ENCODE measurements at places on chromosomes 7 and 10.
A peak's percentile ranks its signal among the peaks of the same experiment; 100 is the strongest.

GRCh38 chr10:50033481-50033880, 34.3 kb upstream of the WASHC2A start:
- DNase-seq, result no peak

DNA sequence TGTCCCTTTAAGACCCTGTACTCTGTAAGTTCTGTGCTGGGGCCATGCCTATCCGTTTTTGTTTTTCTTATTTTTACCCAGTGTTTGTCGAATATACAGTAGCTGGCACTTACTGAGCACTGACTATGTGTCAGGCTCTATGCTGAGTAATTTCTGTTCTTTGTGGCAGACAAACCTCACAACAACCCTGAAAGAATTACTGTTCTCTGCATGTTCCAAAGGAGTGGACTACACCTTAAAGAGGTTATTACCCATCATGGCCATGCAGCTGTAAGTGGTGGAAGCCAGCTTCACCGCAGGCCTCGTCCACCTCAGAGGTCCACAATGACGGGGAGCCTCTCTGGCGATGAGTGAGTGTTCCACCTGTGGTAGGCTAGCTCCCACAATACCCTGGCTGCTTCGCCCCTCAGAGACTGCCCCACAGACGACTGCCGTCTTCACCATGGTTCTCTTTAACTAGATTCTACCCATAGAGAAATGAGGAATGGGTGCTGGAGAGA, 30.1 kb upstream of the RBM20 start:
- no peak for DNase-seq

- no peak for DNase-seq
Measured at GRCh38 chr7:909358-910329, 33.3 kb downstream of the GET4 start.

GRCh38 chr10:132162021-132162531, 24.7 kb upstream of the DPYSL4 start:
- no peak for DNase-seq

- DNase-seq, result no peak
Measured at GRCh38 chr10:87734987-87735827, 75.5 kb downstream of the PAPSS2 start.

DNA sequence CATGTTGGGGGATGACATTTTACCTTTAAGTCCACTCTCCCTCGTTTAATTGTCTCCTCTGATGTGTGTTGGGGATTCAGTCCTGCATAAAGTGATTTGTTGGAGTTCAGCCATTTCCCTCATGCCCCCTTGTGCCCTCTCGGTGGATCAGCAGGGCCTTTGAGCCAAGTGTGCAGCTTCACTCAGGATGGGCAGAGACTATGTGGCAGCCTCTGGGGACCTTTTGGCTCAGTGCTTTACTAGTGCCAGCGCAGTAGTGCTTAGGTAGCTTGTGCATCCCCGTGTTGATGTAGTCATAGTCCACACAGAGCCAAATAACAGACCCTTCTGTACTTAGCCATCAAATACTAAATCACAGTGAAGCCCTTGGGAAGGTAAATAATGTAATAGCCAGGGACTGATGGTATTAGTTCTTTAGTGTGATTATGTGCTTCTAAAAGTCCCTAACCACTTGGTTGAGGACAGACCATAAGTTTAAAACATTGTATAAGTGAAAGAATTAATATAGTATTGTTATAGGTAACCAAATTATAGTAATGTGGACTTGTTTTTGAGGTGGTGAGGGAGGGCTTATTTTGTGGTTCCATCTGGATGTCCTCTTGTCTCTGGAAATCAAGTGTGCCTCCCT, 11.4 kb downstream of the BUB3 start:
- no peak for DNase-seq

DNA sequence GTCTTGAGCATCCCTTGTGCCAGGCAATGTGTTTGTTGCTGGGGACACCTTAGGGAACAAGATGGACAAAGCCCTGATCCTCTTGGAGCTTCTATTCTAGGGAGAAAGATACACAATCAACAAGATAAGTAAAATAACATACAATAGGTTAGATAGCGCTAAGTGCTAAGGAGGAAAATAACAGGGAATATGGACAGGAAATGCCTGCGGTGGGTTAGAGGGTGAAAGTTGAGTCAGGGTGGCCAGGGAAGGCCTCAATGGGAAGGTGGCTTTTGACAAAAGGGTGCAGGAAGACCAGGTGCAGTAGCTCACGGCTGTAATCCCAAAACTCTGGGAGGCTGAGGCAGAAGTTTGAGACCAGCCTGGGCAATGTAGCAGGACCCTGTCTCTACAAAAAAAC, 38.3 kb upstream of the MYL10 start:
- no peak for DNase-seq

GRCh38 chr10:78960316-78960800, 108.4 kb upstream of the ZMIZ1 start:
- no peak for DNase-seq

DNA sequence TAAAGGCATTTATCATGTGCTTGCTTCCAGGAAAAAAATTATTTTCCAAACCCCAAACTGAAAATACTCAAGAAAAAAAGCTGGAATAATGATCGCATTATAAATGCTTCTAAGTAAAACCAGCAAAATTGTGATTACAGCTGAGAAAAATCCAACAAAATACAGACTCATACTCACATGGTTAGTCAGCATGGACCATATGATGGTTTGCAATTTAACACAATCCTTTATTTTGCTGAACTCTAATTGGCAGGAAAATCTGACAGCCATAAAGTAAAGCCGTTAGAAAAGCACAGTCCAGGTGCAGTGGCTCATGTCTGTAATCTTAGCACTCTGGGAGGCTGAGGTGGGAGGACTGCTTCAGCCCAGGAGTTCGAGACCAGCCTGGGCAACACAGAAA, 59.6 kb downstream of the BRI3 start:
- no peak for DNase-seq

GRCh38 chr7:105675934-105676371, 94.7 kb upstream of the EFCAB10 start:
- no peak for DNase-seq

- DNase-seq, result no peak
Measured at GRCh38 chr7:120658516-120658915, 199.4 kb downstream of the TSPAN12 start.

DNA sequence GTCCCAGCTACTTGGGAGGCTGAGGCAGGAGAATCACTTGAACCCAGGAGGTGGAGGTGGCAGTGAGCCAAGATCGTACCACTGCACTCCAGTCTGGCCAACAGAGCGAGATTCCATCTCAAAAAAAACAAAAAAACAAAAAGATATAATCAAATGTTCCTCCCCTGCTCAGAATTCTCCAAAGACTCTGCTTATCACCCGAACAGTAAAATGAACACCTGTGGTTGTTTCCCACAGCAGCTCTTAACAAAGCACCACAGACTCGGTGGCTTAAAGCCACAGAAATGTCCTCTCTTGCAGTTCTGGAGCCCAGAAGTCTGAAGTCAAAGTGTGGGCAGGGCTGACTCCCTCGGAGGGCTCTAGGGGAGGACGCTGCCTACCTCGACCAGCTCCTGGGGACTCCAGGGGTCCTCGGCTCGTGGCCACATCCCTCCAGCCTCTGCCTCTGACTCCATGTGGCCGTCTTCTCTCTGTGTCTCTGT, 4.1 kb upstream of the INTS1 start:
- DNase-seq, result no peak

DNA sequence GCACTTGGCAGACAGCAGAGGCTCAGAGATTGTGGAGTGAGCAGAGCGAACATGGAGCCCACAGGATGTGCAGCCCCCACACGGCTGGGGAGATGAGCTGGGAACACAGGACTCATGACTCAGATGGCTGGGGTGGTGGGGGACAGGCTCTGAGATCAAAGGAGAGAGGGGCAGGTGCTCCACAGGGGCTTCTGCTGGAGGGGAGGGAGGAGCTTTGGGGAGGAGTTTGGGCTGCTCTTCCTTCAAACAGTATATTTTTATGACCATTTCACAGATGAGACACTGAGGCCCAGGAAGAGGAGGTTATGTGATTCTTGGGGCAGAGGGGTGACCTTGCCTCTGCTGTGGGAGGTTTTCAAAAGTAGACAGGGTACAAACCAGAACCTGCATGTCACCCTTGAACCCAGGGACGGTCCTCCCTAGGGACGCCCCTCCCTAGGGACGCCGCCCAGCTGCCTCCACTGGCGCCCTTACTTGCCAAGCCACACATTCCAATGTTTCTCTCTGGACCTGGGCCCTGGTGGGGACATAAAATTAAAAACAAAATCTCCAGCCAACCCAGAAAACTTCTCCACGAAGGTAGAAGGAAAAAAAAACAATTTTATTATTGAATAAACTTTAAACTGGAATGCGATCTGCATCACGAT, 981 bp upstream of the CRYGN start:
- no peak for DNase-seq

- DNase-seq, result no peak
Measured at GRCh38 chr7:128759242-128759641, 16.4 kb downstream of the OPN1SW start.

DNA sequence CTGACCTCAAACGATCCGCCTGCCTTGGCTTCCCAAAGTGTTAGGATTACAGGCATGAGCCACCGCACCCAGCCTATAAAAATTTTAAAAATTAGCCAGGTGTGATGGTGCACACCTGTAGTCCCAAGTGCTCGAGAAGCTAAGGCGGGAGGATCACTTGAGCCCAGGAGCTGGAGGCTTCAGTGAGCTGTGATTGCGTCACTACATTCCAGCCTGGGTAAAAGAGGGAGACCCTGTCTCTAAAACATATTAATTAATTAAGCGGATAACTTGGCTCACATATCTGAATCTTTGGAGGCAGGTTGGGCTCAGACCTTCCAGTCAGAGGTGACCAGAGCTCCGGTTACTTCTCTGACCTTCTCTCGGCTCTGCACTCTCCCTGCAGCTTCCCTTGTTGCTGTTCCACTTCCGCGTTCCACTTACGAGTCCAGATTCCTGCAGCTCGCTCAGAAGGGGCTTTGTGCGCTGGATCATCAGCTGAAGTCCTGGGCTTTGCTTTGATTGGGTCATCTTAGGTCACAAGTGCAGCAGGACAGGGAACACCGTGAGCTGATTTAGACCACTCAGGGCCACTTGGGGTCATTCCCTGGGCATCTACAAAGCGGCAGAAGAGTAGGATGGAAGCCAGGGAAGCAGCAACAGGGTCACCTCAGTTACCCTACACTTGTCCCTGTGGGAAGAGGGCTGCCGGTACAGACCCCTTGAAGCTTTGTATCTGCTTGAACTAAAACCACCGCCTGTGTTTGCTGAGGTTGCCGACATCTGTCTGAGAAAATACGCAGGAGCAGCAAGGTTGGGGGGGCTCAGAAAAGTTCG, 2.0 kb upstream of the ARPC1B start:
- DNase-seq, result no peak

- no peak for DNase-seq
Measured at GRCh38 chr10:29517352-29517923, 117.3 kb downstream of the SVIL start.

- DNase-seq, result no peak
Measured at GRCh38 chr10:27192284-27192683, 37.1 kb downstream of the MASTL start.

- no peak for DNase-seq
Measured at GRCh38 chr7:110813986-110814385, 276.9 kb upstream of the LRRN3 start.

- no peak for DNase-seq
Measured at GRCh38 chr10:7428673-7429350, 18.0 kb upstream of the SFMBT2 start.

DNA sequence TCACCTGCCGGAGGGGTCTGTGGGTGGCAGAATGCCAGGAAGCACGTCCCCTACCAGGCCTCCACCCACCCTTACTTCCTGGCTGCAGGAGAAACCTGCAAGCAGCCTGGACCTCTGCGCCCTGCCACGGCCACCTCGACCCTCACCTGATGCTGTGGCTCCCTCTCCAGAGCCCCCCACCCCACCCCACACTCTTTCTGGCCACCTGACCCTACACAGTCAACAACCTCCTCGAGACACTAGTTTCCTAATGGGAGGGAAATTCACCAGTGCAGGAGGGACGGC, 91.3 kb downstream of the PRKAG2 start:
- DNase-seq, result no peak

DNA sequence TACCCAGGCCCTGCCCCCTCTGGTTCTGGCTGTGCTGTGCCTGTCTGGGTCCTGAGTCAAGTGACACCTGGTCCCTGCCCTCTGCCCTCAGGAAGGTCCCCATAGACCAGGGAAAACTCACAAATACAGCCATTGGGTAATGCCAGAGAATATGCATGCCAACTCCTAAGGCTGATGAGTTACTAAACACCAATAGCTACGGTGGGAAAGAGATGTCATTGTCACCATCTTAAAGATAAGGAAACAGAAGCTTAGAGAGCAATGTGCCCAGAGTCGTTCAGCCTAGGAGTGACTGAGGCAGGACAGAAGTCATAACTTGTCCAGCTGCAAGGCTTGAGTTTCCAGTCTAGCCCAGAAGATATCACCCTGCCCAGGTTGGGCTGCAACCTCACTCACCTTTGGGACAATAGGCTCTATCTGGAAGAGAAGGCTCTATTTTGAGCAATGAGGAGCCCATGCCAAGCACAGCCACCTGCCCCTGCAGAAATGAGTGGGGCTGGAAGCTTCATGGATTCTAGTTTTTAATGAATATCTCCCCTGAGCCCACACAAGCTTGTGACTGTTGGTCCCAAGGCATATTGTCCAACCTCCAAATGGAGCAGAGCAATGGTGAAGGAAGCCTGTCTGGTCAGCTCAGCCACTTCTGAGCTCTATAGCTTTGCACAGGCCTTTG, 42.6 kb downstream of the ZNF273 start:
- no peak for DNase-seq

- DNase-seq, result peak; percentile 68
Measured at GRCh38 chr7:128409596-128410450, at the start of gene IMPDH1. Gene IMPDH1, minus strand, starts transcription at chr7:128409982. Its CDS starts 81 bp downstream, at chr7:128409901.

- DNase-seq, result no peak
Measured at GRCh38 chr10:104396581-104396980, 42.9 kb downstream of the CFAP58 start.

GRCh38 chr10:127852456-127852855, 40.3 kb downstream of the CLRN3 start:
- DNase-seq, result no peak

GRCh38 chr7:88191911-88192310, 27.9 kb downstream of the SRI start:
- DNase-seq, result no peak

DNA sequence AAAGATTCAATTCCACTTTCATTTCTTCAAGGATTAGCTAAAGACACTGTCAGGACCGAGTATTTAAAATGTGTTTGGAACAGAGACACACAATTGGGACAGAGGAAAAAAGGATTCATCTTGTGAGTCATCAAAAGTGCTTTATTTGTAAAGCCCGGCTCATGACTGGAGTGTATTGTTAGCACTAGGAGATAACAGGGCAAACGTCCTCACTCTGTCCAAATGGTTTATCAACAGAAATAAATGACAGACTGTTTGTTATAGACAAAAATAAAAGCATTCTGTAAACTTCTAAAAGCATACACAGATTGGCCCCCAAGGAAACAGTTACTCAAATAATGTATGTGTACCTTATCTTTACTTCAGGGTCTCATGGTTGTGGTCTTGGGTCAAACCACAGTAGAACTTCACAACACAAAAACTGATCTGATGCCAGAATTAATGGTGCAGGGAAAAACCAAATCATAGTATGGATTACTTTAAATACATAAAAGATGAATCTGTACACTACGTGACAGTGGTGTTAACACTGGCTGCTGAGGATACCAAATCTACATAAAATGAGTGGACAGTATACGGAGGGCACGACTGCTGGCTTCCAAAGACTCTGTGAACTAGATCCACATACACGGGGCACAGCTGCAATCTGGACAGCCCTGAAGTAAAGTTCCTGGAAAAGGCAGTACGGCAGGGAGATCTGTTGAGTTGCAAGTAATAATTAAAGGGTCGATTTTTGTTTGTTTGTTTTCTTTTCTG, 179.4 kb downstream of the PIP4K2A start:
- DNase-seq, result no peak

- no peak for DNase-seq
Measured at GRCh38 chr10:114642729-114643128, 15.3 kb downstream of the ABLIM1 start.

- no peak for DNase-seq
Measured at GRCh38 chr10:21330628-21331020, 194.9 kb downstream of the SKIDA1 start.

Data from activated CD4-positive, CD25-positive, alpha-beta regulatory T cell treated with anti-CD3 and anti-CD28 coated beads, Interleukin-2, amount 50 U/mL, for 16 hours (primary cell).